ENCODE measurements at places on chromosomes 16 and 17.

DNA sequence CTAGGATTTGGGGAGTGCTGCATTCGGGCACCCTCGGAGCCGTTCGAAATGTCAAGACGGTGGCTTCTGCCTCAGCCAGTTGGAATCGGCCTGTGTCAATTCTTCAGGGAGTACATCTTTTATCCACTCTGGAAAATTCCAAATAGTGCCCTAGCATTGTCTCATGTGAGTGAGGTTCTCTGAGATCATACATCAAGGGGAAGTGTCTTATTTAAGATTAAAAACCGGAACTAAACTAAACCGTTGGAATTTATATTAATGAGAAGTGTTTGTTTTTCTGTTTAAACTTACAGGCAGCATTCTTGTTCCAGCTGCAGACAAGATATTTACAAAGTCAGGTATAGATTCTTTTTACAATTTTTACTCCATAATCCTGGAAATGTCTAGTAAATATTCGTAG, 56.8 kb downstream of the SLC47A1 start:
- DNase-seq: no peak

- DNase-seq: no peak
Observed at GRCh38 chr16:80940069-80940856, 66.4 kb downstream of the CMC2 start.

DNA sequence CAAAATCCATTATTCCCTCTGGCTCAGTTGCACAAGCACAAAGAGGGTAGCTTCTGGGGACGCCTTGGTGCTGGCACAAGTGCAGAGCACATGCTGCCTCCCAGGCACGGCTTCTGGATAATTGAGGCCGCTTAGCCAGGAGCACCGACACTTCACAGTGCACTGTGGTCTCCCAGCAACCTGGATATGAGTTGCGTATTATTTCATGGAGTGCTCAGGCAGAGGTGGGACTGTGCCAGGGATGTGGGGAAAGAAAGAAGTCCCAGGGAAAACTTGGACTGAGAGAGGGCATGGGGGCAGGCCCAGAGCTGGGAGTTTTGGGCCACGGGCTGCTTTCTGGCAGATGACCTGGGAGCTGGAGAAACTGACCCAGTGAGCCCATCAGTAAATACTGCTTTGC, 37.5 kb downstream of the MPRIP start:
- no peak for DNase-seq

GRCh38 chr16:1768061-1768766, 3.1 kb downstream of the NME3 start:
- DNase-seq: no peak

Measured in NCI-H226 (cell line).